ENCODE measurements at places on chromosomes 6 and 20. TPM values are rescaled to one million over a fixed set of nuclear protein-coding genes. Genes with fewer than 3 reads are reported as not detected.

GRCh38 chr20:57654998-57655808 is 35.0 kb upstream of the ZBP1 start:
- DNase-seq = no peak

- DNase-seq = no peak
These were observed 51.9 kb downstream of the L3MBTL3 start for GRCh38 chr6:130070326-130070725.

DNA sequence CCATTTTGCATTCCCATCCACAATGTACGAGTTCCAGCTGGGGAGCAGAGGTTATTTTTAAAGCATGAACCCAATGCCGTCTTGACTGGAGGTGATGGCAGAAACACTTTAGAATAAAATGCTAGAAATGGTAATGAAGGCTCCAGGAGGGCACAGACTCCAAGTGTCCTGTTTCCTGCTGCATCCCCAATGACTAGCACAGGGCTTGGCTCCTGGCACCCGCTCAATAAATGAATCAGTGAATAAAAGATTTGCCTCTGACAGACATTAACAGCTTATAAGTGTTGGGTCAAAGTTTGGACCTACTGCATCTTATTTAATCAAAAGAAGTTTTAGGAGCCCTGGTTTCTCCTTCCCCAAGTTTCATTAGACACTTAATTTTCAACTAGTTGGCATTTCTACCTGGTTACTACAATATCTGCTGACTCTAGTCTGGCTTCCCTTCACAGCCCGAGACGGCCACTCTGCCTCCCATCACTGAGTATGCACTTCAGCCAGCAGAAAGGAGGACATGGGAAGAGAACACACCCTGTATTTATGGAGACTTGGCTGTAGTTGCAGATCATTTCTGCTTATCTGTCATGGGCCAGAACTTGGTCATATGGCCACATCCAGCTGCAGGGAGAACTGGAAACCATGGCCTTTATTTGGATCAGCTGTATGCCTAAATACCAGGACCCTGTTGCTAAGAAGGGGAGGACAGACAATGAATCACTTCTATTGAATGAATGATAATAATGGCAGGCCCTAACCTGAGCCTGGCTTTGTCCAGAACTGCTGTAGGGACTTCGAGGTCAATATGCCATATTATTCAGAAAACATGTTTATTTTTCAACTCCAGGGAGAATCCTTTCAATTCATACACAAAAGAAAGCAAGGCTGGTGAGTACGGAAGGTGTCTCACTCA is 63.1 kb downstream of the TTI1 start:
- no peak for DNase-seq

DNA sequence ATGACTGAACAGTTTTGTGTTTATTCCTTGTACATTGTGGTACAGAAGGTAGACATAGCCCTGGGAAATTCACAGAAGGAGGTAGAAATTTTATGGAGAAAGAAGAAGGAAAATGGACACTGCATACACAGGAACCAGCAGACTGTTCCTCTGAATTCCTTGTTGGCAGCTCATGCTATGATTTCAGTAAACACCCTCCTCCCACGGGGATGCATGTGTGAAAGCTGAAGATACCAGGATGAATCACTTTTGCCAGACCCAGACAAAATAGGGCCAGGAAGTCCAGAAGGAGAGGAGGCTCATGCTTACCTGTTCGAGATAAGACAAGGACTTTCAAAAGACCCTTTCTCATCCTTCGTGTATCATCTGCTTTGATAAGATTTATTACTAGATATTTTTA is 110.3 kb upstream of the GGTLC1 start:
- DNase-seq = no peak

- DNase-seq = no peak
These were observed 239.2 kb upstream of the FKBP1C start for GRCh38 chr6:62971976-62972658.

GRCh38 chr20:36745234-36745926 is 510 bp downstream of the NDRG3 start:
- DNase-seq = no peak

DNA sequence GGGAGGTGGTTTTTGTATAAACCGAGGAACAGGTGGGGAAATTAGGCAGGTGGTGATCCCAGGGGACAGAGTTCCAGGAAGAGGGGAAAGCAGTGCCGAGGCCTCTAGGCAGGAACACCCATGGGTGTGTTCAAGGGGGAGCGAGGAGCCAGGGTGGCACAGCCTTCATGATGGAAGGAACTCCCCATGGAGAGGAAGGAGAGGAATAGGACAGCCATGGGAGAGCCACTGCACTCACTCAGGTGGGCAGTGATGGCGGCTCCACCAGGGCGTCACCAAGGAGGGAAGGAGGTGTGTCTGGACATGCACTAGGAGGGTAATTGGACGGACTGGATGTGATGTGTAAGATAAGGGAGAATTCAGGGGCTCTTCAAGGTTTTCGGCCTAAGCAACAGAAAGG is 98.2 kb downstream of the THBS2 start:
- no peak for DNase-seq

- no peak for DNase-seq
These were observed 140.3 kb downstream of the TENT5A start for GRCh38 chr6:81612136-81612535.

DNA sequence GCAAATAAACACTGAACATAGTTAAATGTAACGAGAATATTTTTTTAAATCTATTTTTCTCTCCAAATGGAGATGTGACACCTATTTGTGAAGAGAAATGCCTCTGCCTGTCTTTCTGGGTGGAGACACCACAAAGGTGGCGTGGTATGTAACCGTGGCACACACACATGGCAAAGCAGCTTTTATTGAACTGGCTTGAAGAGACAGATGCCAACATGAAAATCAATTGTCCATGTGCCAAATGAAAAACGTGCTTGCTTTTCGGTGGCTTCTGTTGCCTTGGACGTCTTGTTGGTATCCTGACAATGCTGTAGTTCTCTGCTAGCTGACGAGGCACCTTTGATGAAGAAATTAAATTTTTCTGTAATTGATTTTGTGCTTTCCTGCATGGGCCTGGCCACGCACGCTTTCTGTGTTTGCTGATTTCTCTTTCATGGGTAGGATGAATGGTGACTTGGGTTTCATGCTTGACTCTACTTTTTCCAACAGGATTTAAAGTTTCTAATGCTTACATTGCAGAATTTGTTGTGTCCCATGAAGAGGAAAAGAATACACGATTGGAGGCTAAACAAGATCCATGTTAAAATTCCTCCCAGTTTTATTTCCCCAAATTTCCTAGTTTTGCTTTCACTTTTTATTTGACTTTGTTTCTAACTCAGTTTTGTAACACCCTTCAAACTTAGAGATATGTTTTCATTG is 202.6 kb downstream of the TMEM242 start:
- DNase-seq = no peak

DNA sequence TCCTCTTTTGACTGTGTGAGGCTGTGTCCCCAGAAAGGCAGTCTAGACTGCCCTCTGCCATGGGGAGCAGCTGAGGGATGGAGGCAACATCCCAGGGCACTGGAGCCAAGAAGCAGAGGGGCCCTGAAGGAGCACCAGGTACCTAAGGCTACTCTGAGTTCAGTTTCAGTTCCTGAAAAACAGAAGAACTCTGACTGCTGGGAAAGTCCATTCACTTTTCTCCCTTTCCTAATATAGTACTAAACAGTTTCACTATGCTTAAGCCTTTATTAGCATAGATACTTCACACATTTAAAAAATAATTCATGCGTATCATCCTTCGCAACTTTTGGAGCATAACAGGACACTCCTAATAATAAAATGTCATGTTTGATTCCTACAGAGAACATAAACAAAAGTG is 130.0 kb downstream of the FOXC1 start:
- no peak for DNase-seq

GRCh38 chr6:14711056-14711703 is 534.7 kb upstream of the JARID2 start:
- DNase-seq = no peak

- DNase-seq = no peak
These were observed 333.7 kb downstream of the ZFAND3 start for GRCh38 chr6:38153076-38153797.

DNA sequence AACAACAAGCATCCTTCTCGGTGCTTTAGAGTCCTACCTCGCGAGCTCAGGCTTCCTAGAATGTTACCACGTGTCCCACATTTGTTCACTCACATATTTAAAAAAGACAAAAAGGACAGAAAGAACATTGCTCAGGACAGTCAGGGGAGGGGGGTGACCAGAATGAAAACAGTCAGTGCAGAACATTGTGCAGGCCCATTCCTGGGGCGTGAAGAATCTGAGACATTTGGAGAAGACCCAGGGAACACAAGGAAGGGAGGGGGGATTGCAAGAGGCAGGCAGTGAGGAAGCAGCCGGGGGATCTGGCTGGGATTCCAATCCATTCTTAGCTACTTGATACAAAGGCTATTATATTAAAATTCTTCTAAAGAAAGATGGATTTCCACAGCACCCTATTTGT is 270.4 kb upstream of the CITED2 start:
- DNase-seq = no peak

- no peak for DNase-seq
These were observed 74.1 kb upstream of the TCF21 start for GRCh38 chr6:133814797-133815196.

DNA sequence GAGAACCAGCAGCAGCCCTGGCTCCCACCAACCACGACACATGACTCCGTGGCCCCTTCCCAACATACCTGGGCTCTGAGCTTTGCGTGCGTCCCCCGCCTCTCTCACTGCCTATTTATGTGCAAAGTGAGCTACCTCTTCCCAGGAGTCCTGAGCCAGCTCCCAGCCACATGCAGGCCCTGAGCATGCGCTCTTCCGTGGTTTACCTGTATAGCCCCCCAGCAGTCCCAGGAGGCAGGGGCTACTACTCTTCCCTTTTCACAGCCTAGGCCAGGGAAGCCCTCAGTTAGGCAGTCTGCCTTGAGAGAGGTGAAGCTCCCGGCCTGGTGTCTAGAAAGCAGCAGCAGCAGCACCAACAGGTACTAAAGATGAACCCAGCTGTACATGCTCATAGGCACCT is 114.8 kb upstream of the CDYL start:
- no peak for DNase-seq

- DNase-seq = no peak
These were observed 85.9 kb downstream of the FBXO5 start for GRCh38 chr6:152896923-152897322.

- no peak for DNase-seq
These were observed 6.9 kb downstream of the ABCC10 start for GRCh38 chr6:43434001-43434840.

DNA sequence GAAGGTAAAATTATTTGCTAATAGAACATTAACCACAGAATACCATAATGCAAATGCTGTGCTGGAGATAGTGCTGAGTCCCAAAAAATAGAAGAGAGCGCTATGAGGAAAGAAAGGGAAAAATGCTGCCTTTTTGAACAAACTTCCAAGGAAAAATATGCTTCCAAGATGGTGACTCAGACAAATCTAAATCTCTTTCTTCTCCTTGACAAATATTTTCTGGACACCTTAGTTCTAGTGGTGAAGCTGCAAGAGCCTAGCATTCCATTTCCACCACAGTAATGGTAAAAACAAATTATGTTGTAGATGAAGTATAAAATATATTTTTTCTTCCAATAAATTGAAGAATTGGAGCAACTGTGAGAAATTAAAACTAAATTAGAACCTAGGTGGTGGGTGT is 155.6 kb upstream of the TBX18 start:
- DNase-seq = no peak

- no peak for DNase-seq
These were observed 429.7 kb downstream of the EPHA7 start for GRCh38 chr6:92989656-92990055.

GRCh38 chr20:57950764-57951485 is 241.1 kb upstream of the PMEPA1 start:
- DNase-seq = no peak

DNA sequence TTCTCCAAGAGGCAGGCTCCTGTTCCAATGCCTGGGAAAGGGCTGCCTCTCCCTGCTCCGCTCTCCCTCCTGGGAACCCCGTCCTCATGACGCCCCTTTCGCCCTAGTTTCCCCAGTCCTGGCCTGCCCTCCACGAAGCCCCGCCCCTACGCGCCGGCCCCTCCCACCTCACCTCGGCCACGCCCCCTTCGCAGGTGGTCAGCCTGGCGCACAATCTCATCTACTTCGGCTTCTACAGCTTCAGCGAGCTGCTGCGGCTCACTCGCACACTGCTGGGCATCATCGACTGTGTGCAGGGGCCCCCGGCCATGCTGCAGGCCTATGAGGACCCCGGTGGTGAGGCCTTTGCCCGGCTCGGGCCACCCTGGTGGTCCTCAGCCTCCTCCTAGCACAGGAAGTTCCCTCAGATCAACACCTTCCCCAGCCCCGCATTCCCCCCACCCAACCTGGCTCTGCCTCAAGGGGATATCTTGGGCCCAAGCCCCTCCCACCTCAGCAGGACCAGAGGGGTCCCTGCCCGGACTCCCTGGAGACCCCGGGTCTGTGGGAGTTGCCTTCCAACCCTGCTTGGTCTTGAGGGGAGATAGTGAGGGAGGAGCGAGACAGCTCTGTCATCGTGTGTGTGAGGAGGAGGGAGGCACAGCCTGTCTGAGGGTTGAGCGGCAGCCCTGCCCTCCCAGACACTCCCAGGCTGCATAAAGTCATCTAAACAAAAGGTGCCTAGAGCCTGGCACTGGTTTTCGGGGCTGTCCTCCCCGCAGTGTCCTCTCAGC is 40.3 kb downstream of the UQCC2 start:
- DNase-seq = no peak

- no peak for DNase-seq
These were observed 4.2 kb downstream of the MYCT1 start for GRCh38 chr6:152701863-152702401.

GRCh38 chr6:32046450-32047083 is 8.4 kb downstream of the CYP21A2 start:
- no peak for DNase-seq

DNA sequence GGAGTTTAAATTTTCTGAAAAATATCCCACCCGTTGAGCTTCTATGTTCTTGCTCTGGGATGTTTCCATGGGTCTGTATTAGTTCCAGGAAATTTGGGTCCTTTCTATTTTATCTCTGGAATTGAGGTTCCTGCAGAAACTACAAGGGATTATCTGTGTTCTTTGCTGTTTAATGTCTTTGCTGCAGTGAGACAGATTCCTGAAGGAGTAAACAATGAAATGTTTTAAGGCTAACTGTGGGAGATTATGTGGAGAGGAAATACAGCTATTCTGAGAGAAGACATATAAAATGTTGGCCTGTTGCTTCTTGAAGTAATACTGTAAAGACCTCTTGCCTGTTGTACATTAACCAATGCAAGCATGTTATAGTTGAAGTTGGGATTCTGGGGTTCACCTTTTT is 43.5 kb downstream of the SAMD5 start:
- no peak for DNase-seq

- DNase-seq = no peak
These were observed 37.4 kb downstream of the ATXN1 start for GRCh38 chr6:16723826-16724225.

Gene ADGRB3
- total RNA-seq = not detected

Gene NDRG3
- total RNA-seq = 11.8 TPM

Gene CDH4
- total RNA-seq = not detected

Gene HDGFL1
- total RNA-seq = not detected

Gene RBPJL
- 0.19 TPM for total RNA-seq

Gene CRISP1
- not detected for total RNA-seq

Gene PRND
- total RNA-seq = not detected

Gene MAK
- 0.84 TPM for total RNA-seq

Gene C6orf118
- not detected for total RNA-seq

Gene ULBP2
- total RNA-seq = 0.87 TPM

Gene RPRD1B
- total RNA-seq = 38.6 TPM

Gene HMGA1
- total RNA-seq = 781 TPM

Gene B4GALT5
- total RNA-seq = 51.9 TPM

Measured in activated T-cell treated with anti-CD3 and anti-CD28 coated beads, Interleukin-2, amount 50 U/mL, for 4 hours (primary cell).